ENCODE measurements at places on chromosomes 5 and 9.

- DNase-seq: no peak
Observed at GRCh38 chr9:126528915-126529314, 84.8 kb upstream of the LMX1B start.

DNA sequence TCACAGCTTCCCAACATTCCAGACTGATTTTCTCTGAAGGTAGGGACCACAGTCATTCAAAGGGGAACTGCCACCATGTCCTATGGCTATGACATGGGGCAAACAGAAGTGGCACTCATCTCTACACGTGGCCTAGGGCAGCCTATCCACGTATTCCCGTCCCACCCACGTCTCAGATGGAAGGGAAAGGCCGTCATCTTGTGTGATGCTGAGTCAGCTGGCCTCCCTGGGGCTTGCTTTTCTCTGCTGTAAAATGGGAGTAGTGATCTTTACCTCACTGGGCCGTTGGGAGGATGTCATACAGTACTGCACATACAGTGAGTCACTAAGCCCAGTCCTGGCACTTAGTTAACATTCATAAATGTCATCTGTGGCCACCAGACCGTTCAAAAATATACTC lies 72.3 kb downstream of the RAPGEF1 start:
- DNase-seq: peak; percentile 75

GRCh38 chr9:93380410-93381060 lies 71.0 kb upstream of the FAM120A start:
- no peak for DNase-seq

GRCh38 chr5:69454460-69455249 lies 37.9 kb upstream of the OCLN start:
- DNase-seq: no peak

GRCh38 chr9:134383148-134383547 lies 56.9 kb downstream of the RXRA start:
- DNase-seq: no peak

GRCh38 chr9:74953235-74953751 lies 581 bp upstream of the C9orf40 start:
- DNase-seq: peak; percentile 7

DNA sequence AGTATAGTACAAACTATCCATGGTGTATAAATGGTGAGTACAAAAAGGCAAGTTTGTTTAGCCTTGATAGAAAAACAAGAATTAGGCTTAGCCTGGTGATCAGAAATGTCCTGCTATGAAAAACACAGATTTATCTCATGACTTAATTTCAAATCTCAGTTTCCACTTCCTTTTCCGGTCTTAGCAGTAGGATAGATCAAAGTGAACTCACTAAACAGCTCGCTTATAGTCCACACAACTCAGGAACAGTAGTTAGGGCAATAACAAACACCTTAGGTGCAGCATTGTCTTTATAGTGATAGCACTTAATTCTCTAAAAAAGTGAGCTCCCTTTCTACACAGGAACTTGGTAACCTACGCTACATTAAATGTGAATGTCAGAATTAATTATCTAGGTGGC lies 11.4 kb downstream of the GOLGA1 start:
- no peak for DNase-seq

- no peak for DNase-seq
Observed at GRCh38 chr5:40112875-40113274, 566.8 kb upstream of the PTGER4 start.

GRCh38 chr9:38035873-38036272 lies 33.2 kb downstream of the SHB start:
- no peak for DNase-seq

DNA sequence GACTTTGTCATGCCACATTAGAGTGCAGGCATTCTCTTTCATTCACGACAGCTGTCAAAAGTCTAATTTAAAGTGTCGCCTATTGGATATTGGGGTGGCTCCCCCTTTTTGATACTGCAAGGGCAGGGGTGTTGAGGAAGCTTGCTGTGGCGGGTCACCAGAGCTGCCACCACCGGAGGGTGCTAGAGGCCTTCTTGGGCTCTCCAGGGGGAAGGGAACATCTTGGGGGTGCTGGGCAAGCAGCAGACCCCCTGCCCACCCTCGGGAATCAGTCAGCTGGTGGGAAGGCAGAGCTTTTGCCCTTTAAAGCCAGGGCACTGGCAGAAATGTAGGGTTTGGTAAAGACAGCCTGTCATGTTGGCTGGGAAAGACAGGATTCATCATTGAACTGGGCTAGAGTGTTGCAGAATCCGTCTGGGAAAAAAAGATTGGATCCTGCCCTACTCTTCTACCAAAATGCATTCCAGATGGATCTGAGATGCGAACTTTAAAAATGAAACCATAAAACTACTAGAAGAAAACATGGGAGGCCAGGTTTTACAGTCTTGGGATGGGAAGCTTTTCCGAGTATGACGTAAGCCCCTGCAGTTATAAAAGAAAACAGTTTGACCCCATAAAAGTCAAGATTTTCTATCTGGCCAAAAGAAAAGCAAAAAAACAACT lies 22.3 kb downstream of the COL5A1 start:
- no peak for DNase-seq

DNA sequence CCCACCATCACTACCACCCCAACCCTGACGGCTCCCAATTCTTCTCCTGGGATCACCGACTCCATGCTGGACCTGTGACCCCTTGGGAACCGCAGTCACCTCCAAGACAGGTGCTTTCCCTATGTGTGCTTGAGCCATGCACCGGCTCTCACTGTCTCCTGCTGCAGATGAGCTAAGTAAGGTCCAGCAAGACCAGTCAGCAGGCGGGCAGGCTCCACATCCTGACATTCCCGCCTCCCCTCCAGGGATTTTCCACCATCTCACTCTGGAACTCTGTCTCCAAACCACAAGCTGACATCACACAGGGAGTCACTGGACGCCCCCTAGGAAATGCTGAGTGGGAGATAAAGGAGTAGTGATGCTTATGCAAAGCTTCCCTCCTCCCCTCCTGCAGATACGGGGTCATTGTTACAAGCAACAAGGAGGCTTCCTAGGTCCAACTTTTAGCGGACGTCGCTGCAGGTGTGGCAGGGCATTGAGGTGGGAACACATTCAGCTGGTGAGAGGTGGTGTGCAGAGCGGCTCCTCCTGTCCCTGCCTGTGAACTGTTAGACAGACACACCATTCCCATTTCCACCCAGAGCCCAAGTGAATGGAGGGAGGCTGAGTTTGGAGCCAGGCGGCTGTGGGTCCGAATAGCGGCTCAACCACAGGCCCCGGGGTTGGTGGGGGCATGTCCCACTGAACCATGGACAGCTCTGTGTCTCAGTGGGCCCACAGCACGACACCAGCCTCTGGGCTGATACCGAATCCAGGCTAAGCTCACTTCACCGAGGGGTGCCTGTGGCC lies 129.2 kb upstream of the PHYKPL start:
- DNase-seq: no peak

DNA sequence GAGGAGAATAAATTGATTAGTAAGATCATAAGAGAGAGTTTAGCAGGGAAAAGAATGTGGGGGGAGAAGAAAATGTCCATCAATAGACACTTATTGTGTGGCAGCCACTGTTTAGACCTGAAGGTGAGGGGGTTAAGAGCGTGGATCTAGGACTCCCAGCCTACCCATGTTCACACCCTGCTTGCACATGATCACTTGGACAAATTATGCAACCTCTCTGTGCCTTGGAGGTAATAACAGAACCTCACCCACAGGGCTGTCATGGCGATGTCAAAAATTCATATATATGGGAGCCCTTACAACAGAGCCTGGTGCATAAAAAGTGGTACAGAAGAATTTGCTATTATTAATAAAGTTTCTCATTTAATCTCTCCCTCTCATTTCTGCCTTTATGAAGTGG lies 86.0 kb upstream of the EQTN start:
- no peak for DNase-seq

- DNase-seq: no peak
Observed at GRCh38 chr9:36163786-36164170, 5.4 kb upstream of the CCIN start.

DNA sequence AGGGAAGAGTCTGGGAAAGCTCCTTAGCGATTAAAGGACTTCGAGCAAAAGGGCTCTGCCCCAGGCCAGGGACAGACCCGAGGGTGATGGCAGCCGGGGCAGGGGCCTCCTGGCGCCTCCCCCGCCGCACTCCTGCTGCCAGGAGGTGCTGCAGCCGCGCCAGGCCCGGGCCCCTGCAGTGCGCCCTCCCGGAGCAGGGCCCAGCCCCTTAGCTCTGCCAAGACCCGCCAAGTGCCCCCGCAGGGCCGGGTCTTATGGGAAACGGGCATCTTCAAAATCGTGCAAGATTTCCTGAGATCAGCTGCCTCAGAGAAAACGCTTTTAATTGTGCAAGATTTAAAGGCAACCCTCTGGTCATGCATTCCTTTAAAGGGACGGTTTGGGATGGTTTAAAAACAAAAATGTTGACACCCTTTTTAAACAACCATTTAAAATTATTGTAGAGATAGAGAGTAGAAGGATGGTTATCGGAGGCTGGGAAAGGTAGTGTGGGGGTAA lies 52.4 kb downstream of the CDC14B start:
- no peak for DNase-seq

- DNase-seq: no peak
Observed at GRCh38 chr5:142640316-142641005, 45.4 kb downstream of the FGF1 start.

- DNase-seq: no peak
Observed at GRCh38 chr9:124698265-124698664, 72.8 kb downstream of the NR6A1 start.

DNA sequence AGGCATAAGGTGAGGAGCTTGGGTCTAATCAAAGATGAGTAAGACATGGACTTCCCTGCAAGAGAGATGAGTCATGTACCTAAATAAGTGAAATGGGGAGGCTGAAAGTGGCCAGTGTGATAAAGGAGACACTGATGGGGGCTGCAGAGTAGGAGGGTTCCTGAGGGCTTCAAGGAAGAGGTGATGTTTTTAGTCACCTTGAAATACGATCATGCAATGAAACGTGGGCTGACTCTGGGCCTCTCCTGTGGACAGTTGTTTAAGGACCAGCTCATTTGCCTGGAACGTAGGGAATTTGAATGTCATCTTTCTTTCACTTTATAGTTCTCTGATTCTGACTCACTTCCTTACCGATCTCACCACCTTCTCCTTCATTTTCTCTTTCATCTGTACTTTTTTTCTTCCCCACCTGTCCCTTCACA lies 49.6 kb upstream of the CPLX2 start:
- DNase-seq: peak; percentile 19

DNA sequence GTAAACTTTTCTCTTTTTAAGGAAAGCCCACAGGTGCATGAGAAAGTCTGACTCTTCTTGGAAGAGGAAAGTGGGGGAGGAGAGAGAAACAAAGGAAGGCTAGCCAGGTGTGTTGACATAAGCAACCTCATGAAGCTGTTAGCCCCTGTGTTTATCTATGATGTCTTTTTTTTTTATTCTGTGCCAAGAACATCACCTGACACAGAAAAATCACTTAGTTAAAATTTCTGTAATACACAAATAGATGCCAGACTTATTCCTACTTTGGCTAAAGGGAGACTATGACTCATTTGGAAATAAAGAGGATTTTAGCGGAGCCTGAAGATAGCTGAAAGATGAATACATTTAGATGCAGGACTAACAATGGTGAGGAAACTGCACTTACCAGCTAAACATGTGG lies 58.3 kb downstream of the BAAT start:
- no peak for DNase-seq

DNA sequence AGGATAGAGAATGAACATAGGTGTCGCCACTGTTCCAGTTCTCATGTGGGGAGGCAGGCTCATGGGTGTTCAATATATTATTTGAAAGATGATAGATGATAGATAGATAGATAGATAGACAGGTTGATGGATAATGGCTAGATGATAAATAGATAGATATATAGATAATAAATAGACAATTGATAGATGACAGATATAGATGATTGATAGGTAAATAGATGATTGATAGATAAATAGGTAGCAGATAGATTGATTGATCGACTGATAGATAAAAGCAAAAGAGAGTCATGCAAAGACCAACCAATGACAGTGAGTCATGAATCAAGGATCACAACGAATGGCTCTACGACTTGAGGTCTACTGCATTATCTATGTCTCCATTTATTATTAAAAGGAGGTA lies 30.4 kb downstream of the SPARC start:
- DNase-seq: no peak

- DNase-seq: no peak
Observed at GRCh38 chr5:53073348-53073747, 36.2 kb downstream of the MOCS2 start.

GRCh38 chr5:139862803-139863202 lies 67.2 kb downstream of the PSD2 start:
- no peak for DNase-seq

DNA sequence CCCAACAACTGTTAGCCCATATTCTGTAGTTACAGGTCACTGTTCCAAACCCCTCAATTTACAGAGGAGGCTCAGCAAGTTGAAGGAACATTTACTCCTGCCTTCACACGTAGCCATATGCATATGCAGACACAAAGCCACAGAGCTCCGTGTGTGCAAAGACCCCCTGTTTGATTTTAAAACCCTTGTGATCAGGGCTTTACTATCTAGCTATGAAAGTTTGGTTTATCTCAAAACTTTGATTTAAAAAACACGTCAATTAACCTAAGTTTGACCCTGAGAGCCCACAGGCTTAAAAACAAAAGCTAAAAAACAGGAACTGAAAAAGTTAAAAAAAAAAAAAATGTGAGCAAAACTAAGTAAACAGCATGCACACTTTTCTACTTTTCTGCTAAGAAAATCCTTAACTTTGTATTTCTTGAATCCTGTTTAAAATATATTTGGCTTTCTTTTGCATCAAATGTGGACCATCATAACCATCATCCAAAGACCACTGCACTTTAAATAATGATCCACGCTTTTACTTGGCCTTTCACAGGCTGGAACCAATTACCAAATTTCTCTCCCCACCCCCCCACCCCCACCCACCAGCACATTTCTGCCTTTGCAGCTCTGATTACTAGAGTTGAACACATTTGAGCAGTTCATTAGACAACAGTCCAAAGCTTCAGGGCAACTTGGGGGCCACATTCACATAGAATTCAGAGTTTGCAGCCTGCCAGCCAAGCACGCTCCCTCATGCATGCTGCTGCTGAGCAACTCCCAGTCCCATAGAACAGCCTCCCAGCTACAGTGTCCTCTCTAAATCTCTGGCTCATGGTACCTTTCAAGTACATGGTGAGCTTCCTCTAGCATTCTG lies 128.8 kb upstream of the MAP3K1 start:
- DNase-seq: no peak

DNA sequence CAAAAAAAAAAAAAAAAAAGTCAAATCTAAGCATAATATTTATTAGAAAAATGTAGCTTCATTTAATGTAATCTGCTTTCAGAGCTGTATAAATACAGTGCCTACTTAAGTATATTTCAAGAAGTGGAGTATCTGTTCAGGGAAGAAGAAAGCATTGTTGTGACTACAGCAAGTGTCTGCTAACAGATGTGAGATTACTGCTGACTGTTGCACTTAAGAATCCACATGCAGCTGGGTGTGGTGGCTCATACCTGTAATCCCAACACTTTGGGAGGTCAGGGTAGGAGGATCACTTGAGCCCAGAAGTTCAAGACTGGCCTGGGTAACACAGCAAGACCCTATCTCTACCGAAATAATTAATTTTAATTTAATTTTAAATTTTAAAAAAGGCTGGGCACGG lies 19.0 kb downstream of the KDM3B start:
- DNase-seq: no peak

Data from activated T-cell treated with anti-CD3 and anti-CD28 coated beads, Interleukin-2, amount 50 U/mL, for 72 hours (primary cell).